CD4-positive, alpha-beta T cell treated with Interleukin-2 at 100 ng/mL for 4 hours (primary cell): ENCODE measurements at places on chromosomes 3 and 15.
A peak's percentile ranks its signal among the peaks of the same experiment; 100 is the strongest.

- DNase-seq: no peak
These were observed 312.4 kb downstream of the CACNA2D3 start for GRCh38 chr3:54434756-54435155.

GRCh38 chr3:66885326-66886000, 112.6 kb upstream of the KBTBD8 start:
- no peak for DNase-seq

GRCh38 chr3:99960941-99961340, 143.3 kb downstream of the CMSS1 start:
- DNase-seq: no peak

- no peak for DNase-seq
These were observed 30.1 kb downstream of the BTD start for GRCh38 chr3:15631426-15632211.

DNA sequence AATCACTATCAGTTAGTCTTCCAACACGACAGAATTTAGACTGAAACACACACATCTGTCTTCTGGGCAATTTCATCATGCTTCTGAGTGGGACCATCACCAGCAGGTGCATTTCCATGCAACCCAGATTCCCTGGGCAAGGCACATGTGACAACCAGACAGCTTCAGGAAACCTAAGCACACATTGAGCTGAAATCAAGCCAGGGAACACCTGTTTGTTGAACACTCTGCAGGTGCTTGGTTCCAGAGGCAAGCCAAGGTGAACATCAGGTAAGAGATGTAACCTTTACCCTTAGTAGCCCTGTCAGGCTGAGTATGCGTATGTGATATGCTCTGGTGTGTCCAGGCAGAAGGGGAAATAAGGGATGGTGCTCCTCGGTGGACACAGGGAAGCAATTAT, 3.3 kb upstream of the PSMD2 start:
- no peak for DNase-seq

- DNase-seq: no peak
These were observed 62.3 kb upstream of the ASB14 start for GRCh38 chr3:57354768-57355167.

- no peak for DNase-seq
These were observed 254.3 kb upstream of the ICE2 start for GRCh38 chr15:60733196-60733595.

- DNase-seq: no peak
These were observed 88.2 kb upstream of the POMGNT2 start for GRCh38 chr3:43194069-43194468.

DNA sequence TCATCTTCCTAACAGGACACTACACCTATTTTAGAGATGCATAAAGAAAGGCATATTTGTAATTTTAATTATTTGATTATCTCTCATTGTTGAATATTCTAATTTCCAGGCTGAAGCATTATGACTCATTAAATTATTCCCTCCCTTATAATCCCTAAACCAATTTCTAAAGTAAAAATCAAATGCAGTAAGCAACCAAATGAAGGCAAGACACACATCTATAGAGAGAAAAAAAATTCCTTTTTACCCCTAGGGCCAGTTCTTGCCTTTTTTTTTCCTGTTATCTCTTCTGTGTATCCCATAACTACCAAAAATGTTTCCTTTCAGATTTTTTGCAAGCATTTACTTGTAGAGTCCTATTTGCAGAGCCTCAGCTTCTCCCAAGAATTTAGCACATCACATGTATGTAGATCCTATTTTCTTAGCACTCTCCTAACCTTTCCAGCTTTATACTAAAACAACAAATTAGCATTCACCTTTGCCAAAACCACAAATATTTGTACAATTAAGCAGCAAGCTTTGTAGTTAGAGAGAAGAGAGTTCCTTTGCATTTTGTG, 177.9 kb downstream of the SATB1 start:
- DNase-seq: no peak

DNA sequence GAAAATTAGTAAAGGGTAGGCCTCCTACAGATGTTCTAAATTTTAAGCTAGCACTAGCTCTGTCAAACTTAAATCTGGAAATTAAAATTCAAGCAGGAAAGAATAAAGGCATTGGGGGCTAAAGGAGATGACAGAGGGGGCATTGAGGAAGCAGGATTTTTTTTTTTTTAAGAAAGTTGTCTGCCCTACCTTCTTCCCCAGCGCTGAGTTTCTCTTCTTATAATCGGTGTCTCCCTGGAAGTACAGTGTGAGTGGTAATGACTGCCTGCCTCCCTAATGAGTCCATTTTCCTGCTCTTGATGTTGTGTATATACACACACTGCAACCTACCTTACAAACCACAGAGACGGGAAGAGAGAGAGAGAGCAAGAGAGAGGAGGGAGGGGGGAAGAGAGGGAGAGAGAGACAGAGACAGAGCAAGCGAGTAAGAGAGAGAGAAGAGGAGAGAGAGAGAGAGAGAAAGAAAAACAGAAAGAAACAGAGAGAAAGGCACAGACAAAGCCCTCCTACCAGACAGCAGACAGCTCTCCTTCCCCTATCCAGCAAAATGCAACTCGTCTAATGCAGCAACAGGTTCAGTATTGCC, 47.0 kb downstream of the ZBTB20 start:
- peak; percentile 71 for DNase-seq

DNA sequence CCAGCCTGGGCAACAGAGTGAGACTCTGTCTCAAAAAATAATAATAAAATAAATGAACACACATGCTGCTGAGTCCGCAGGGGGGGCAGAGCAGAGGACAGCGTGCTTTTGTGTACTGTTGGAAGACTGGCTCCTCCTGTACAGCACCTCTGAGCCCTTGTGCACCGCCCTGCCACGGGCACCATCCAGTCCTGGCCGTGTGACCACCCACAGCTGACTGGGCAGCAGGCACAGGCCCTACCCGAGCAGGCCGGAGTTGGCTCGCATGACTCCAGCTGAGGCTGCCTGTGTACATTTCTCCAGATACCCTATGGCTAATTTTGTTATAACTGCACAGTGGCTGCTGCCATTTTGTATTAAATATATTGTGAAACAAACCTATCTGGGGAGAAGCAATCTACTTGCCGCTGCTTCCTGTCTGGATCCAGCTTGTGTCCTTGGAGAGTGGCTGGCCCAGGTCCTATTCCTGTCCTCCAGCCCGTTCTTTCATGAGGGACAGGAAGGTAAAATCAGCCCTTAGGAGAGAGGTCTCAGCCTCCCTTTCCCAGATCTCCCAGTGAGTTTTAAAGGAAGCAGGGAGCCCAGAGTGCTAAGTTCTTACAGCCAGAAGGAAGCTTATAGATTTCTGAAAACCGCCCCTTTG, 14.6 kb downstream of the IVD start:
- DNase-seq: no peak

DNA sequence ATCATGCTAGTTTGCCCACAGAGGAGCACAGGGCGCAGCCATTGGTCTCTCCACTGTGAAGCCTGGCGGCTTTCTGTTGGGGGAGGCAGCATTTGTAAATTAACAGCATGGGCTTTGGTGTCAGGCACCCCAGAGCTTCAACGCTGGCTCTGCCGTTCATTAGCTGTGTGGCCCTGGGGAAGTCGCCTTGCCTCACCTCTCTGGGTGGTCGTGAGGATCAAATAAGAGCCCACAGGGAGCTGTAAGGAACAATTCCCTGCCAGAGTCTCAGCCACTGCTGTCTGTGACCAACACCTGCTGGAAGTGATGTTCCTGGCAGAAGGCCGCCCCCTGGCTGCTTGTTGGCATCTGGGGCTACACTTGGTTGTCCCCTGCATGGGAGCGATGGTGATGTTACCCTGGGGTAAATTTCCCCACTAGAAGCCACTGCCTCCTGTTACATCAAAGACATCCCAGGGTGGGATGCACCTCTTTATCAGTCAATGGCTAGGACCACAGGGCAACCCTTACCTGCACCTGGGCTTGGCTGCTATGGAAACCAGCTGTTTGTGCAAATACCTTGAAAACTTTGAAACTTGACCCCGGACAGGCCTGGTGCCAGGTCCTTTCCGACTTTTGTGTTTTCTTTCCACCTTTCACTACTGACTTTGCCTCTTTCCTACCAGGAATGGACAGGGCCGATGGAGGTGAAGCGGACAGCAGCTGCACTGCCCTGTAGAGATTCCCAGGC, 36.9 kb downstream of the DNASE1L3 start:
- peak; percentile 11 for DNase-seq

- no peak for DNase-seq
These were observed 173.4 kb downstream of the MCTP2 start for GRCh38 chr15:94404733-94405283.
